ENCODE measurements at places on chromosomes 13 and 19.
A peak's percentile ranks its signal among the peaks of the same experiment; 100 is the strongest.

DNA sequence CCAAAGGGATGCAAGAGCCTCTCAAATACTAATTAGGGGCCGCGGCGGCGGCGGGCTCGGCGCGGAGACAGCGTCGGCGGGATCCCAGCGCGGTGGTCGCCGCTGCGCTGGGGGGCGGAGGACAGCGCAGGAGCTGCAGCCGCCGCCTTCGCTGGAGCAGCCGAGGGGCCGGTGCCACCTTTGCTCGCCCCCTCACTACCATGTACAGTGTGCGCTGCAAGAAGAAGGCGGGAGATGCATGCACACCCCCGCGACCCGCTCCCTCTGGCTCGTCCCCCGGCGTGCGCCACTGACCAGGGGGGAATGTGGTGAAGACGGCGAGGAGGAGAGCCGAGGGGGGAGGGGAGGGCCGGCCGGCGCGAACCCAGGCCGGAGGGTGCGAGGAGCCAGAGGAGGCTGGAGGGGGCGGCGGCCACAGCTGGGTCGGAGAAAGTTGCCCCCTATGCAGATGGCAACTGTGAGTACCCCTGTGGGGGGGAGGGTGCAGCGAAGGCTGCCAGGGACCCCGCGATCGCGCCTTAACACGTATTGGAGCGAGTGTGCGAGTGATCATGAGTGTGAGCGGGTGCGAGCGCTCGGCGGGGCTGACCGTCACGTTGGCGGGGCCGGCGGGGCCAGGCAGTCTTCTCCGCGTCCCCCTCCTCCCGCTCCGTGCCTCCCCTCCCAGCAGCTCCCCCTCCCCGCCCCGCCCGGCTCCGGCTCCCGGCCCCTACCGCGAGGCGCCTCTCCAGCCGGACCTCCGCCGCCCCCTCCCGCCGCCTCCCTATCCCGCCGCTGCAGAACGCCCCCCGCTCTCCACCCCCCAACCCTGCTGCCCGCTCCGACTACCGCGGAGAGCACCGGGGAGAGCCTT, 808 bp downstream of the SLITRK5 start:
- no peak for DNase-seq

GRCh38 chr13:50374517-50374916, 359.3 kb downstream of the KCNRG start:
- no peak for DNase-seq

- DNase-seq: no peak
Observed at GRCh38 chr13:33349986-33350826, 64.7 kb upstream of the STARD13 start.

DNA sequence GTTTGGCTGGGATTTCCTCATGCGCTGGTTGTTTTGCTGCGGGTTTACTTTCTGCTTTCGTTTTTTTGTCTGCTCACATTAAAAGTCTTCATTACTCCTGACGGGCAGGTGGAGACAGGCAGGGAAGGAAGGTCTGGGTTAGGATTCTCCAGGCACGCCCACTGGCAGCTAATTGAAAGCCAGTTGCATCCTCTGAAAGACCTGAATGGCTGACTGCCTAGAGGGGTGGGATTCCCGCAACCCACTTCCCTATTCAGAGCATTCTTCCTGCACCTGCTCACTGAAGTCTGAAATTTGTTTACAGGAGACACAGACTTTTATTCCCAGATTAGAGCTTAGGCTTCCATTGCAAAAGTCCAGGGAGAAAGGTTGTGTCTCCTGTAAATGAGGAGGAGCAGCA, 172.0 kb downstream of the UQCRFS1 start:
- no peak for DNase-seq

DNA sequence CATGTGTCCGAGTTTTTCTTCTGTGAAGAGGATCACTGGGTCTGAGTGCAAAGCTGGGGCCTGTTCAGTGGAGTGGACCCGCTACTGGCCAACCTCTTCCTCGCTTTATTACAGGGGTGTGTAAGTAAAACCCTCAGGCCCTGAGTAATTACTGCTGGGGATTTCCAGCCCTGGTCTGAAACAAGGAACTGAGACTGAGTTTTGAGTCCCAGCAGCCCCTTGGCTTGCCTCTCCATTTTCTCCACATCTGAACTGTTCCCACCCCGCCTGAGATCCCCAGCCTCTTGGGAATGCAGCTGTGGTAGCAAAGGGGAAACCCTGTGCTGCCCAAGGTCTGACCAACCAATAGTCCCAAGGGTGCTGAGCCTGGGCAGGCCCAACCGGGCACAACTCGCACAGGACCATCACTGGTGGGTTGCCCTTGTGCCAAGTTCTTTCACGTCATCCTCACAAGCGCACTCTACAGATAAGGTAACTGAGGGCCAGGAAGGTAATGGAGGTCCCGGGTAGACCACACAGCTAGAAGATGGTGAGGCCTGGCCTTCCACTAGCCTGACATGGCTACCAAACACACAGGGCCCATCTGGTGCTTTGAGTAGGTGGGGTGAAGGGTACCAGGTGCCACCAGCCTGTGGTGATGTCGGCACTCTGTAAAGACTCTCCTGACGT, 13.7 kb upstream of the SLC35E1 start:
- no peak for DNase-seq

GRCh38 chr13:50085063-50085462, 69.8 kb downstream of the KCNRG start:
- DNase-seq: no peak

GRCh38 chr13:49251326-49251725, 3.6 kb downstream of the CDADC1 start:
- no peak for DNase-seq

GRCh38 chr19:28330831-28331230, 882.1 kb downstream of the UQCRFS1 start:
- no peak for DNase-seq

GRCh38 chr13:40517486-40518480, 148.7 kb downstream of the FOXO1 start:
- no peak for DNase-seq

- DNase-seq: no peak
Observed at GRCh38 chr19:32619051-32619685, 38.2 kb downstream of the PDCD5 start.

GRCh38 chr13:112012016-112012704, 54.8 kb upstream of the SOX1 start:
- DNase-seq: no peak

DNA sequence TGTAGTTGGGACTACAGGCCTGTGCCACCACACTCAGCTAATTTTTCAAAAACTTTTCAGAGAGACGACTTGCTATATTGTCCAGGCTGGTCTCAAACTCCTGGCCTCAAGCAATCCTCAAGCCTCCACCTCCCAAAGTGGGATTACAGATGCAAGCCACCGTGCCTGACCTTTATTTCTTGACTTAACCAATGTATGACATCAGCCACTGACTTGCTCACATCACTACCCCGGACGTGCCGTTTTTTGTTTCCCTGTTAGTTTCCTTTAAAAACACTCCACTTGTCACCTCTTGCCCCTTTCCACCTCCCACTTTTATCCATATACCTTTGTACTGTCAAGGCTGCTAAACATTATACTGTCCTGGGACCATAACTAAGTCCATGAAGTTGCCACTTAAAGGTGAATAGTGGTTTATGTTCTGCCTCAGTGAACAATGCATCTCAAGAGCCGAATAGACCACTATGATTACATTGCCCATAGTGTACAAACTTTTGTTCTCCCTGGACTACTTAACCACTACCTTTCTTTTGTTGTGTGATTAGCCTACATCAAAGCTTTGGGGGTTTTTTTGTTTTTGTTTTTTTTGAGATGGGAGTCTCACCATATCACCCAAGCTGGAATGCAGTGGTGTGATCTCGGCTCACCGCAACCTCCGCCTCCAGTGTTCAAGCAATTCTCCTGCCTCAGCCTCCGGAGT, 2.3 kb upstream of the EPHX3 start:
- DNase-seq: no peak

- no peak for DNase-seq
Observed at GRCh38 chr13:48249018-48249417, 16.0 kb downstream of the ITM2B start.

DNA sequence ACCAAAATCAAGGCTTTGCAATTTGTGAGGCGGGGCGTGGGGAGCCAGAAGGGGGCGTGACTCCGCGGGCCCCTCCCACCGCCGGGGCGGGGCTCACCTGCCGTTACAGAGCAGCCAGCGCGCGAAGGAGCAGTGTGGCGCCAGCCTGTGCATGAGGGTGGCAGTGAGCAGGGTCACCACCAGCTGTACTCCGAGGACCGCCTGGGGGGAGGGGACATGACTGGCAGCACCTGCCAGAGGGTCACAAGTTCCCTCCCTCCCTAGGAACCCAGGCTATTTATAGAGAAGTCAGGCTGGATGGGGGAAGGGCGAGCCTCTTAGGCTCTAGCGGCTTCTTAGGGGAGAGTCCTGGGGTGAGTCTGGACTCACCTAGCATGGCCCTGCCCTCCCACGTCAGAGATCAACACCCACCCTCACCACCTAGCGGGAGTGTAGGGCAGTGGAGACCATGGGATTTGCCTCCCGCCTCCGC, 3.6 kb downstream of the TMEM161A start:
- peak; percentile 21 for DNase-seq

GRCh38 chr13:24851546-24851945, 87.6 kb downstream of the RNF17 start:
- DNase-seq: no peak

GRCh38 chr19:35468637-35469036, 20.6 kb downstream of the FFAR2 start:
- DNase-seq: peak; percentile 11

DNA sequence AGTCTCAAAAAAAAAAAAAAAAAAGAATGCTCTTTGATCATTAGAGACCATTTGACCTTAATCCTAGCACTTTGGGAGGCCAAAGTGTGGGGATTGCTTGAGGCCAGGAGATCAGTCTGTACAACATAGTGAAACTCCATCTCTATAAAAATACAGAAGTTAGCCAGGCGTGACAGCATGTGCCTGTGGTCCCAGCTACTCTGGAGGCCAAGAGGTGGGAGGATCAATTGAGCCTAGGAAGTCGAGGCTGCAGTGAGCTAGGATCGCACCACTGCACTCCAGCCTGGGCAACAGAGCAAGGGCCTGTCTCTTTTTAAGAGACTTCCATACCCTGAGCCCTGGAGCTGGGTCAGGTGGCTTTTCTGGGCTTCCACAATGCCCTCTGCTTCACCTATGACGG, 11.5 kb upstream of the COLGALT1 start:
- DNase-seq: no peak

DNA sequence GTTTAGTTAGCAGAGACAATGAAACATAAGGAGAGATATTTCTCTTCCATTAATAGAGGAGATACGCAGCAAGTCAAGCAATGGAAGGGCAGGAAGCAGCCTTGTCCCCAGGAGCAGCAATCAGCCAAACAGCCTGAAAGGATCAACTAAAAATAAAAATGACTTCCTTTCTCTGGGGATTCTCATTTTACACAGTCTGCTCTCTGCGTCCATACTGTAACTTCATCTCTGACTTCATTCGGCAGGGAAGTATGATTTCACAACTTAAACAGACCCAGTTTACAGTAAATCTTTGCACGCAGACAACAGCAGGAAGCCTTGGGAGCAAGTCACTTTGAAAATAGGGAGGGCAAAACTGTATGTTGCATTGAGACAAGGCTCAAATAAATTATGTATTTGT, 826.7 kb downstream of the DIAPH3 start:
- no peak for DNase-seq

DNA sequence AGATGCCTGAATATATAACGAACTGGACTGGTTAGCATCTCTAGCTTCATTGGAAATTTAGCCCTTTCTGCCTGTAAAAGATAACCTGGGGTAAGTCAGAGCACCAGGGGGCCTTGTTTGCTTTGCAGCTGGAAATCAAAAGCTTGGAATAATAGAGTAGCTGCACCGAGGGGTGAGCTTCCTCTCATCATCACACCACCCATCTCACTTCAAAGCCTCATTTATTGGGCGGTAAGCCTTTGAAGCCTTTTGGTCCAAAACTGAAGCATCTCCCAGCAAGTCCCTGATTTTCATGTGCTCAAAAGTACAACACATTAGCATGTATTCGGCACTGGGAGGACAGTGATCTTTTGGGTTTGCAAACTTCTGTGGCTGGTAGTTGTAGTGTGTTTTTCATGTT, 405.1 kb downstream of the FOXO1 start:
- no peak for DNase-seq

GRCh38 chr13:40376296-40376849, 290.1 kb downstream of the FOXO1 start:
- DNase-seq: no peak

- DNase-seq: no peak
Observed at GRCh38 chr13:40569024-40569350, 97.5 kb downstream of the FOXO1 start.

GRCh38 chr13:30832845-30833332, 73.2 kb upstream of the MEDAG start:
- no peak for DNase-seq

GRCh38 chr13:43933378-43933777, 53.7 kb downstream of the LACC1 start:
- DNase-seq: no peak

- DNase-seq: no peak
Observed at GRCh38 chr19:54106716-54107115, 4.1 kb downstream of the NDUFA3 start.

DNA sequence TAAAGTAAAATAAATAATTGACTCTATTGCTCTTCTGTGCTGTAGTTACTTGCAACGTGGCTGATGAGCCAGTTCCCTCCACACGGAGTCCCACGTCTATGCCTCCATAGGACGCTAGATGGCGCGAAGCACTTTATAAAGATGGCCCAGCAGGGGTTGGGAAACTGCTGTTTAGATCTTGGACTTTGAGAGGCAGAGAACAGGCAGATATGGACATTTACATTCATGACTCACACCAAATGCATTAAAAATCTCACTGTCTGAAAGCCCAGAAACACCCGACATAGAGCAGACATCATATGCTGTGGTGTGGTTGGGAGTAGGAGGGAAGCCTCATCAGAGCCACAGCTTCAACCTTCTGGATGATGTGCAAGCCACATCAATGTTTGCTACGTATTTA, 643.1 kb upstream of the ARGLU1 start:
- DNase-seq: peak; percentile 4
